ENCODE measurements at places on chromosomes 16 and 17.

- DNase-seq, result no peak
These were observed 496.5 kb upstream of the CDH11 start for GRCh38 chr16:65618333-65618732.

- DNase-seq, result no peak
These were observed 26.2 kb upstream of the IRF8 start for GRCh38 chr16:85872734-85873133.

- no peak for DNase-seq
These were observed 13.9 kb upstream of the HELZ start for GRCh38 chr17:67258821-67259468.

- DNase-seq, result no peak
These were observed 38.1 kb upstream of the KPNB1 start for GRCh38 chr17:47611372-47612350.

GRCh38 chr16:58628845-58629732, 537 bp downstream of the CNOT1 start:
- DNase-seq, result no peak

DNA sequence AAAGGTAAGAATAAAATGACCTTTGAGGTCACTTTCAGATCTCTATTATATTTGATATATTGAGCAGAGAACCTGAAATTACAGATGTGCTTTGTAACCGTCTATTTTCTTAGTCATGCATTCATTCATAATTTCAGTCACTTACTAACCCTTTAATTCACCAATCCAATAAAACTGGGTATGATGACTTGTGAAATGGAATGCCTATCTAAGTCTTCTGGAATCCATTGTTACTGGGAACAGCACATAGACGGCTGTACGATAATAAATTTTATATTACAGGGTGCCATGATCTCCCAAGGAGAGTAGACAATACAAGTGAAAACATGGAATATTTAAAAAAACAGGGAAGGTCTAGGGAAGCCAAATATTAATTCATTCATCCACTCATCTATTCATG, 22.9 kb downstream of the CDH11 start:
- DNase-seq, result no peak

DNA sequence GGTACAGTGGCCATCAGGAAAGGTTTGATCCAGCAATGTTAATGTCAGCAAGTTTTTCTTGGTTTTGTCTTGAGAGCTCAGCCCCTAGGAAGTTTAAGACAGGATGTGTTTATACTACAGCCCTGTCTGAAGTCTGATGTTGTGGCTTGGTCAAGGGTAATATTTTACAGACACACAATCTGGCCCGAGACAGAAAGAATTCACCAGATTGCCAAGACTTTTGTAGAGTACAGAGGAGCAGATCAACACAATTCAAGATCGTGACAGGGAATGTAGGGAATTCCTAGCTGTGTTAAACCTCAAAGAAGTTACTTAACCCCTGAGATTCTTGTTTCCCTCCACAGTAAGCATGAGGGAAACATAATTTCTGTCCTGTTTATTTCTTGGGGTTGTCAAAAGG, 63.1 kb downstream of the SHISA9 start:
- no peak for DNase-seq

- DNase-seq, result no peak
These were observed 669 bp upstream of the DCTPP1 start for GRCh38 chr16:30430428-30430970.

DNA sequence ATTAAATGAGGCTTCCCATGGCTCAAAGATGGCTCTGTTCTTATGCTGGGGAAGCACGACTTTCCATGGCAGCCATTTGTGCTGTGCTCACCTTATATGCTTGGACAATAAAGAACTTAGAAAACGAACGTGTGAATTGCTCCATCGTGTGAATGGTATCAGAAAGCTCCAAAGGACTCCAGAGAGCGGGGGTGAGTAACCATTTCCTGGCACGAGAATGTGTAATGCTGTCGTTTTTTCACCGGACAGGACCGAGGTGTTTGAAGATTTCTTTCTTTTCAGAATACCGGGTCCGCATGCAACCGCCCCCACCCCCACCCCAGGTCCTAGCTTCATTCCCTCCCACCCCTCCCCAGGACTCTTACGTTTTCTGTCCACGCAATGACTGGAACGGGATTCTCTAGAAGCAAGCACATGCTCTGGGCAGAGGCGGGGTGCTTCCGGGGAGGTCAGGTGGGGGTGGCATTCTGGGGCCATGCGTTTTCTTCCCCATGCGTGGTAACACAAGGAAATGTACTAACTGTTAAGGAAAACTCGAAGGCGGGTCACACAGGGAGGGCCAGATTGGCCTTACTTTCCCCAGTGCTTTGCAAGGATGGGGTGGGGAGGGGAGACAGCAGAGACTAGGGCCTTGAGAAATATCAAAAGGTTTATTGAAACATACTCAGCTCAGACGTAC, 26.2 kb downstream of the GPRC5B start:
- DNase-seq, result no peak

- no peak for DNase-seq
These were observed 3.2 kb downstream of the ACLY start for GRCh38 chr17:41915566-41915965.

- no peak for DNase-seq
These were observed 595.2 kb upstream of the CDH11 start for GRCh38 chr16:65716737-65717700.

DNA sequence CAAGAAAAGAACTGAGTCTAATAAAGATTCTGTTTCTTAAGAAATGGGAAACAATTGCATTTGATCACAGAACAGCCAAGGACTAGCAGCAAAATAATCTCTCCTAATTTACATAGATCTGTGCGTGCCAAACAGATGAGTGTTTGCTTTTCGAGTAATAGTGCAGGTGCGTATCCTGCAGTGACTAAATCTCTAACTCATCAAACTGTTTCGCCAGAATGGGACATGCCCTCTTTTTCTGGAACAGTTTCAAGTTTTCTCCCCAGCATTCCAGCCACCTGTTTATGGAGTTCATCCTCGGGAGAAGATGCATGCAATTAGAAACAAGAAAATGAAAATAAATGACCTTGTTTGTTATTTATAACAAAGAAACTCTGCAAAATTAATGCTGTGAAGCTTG, 5.7 kb upstream of the TOX3 start:
- DNase-seq, result no peak

DNA sequence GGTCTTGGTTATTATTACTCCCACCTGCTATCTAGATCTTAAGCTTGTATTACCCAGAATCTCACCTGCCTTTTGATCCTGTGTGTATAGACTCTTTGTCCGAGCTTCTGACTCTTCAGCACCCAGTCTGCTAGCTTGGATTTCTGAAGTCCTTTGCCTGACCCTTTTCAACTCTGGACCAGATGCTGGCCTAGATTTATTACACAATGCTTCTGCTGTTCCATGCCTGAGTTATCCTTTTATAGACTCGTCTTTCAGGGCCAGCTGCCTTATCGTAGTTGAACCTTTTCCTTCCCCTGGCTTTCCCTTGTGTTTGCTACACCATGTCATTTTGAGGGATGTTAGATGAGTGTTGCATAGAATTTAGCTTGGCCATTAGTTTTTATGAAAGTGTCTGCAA, 32.6 kb downstream of the RHOT1 start:
- DNase-seq, result no peak

DNA sequence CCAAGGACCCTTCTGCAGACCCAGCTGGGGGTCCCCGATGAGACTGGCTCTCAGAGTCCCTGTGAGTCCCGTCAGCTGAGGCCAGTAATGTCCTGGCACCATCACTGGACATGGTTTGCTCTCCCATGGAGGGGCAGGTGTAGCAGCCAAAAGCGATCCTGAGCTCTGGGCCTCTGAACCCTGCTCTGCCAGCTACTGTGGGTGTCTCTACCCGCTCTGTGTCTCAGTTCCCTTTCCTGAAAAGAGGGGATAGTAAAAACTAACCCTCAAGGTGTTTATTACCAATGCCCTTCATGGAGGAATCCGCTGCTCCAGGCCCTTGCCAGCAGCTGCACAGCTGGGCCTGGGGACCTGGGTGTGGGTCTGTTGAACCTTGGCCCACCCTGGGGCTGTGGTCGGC, 8.8 kb downstream of the TUBB3 start:
- no peak for DNase-seq

GRCh38 chr17:72681844-72682243, 410.6 kb downstream of the SLC39A11 start:
- no peak for DNase-seq

- no peak for DNase-seq
These were observed 393.7 kb upstream of the C16orf82 start for GRCh38 chr16:26673011-26673410.
